ENCODE measurements at places on chromosomes 13 and 19. TPM values are rescaled to one million over a fixed set of nuclear protein-coding genes. Genes with fewer than 3 reads are reported as not detected.

Gene N4BP2L1
- total RNA-seq: 0.59 TPM

Gene NLRP13
- total RNA-seq: not detected

Gene SELENOV
- not detected for total RNA-seq

Gene KRTDAP
- total RNA-seq: not detected

Gene CELF5
- total RNA-seq: not detected

Gene MAST1
- 0.28 TPM for total RNA-seq

Gene ZNF99
- total RNA-seq: not detected

Gene KLF2
- total RNA-seq: 1.8 TPM

Gene ZNF486
- 5.3 TPM for total RNA-seq

Gene SSC5D
- 13.7 TPM for total RNA-seq

Gene LGALS14
- not detected for total RNA-seq

Gene TMEM238
- 0.32 TPM for total RNA-seq

Gene ZNF761
- total RNA-seq: 23.3 TPM

Gene CGB2
- total RNA-seq: not detected

Gene CACNG7
- 4.2 TPM for total RNA-seq

Gene TNNT1
- total RNA-seq: 3.0 TPM

Gene ATP1A3
- 0.14 TPM for total RNA-seq

Gene EFNA2
- not detected for total RNA-seq

Gene KLK14
- not detected for total RNA-seq

Gene CNOT3
- 25.5 TPM for total RNA-seq

Gene SH2D3A
- not detected for total RNA-seq

Gene NLRP4
- not detected for total RNA-seq

Gene EHD2
- 93.2 TPM for total RNA-seq

Gene FGF21
- not detected for total RNA-seq

Gene MAU2
- total RNA-seq: 38.9 TPM

Gene SAMD1
- 29.7 TPM for total RNA-seq

Gene GIPR
- total RNA-seq: not detected

Gene OR7A17
- total RNA-seq: not detected

Gene PRTN3
- not detected for total RNA-seq

Gene TMC4
- under 0.01 TPM for total RNA-seq

Gene MCEMP1
- not detected for total RNA-seq

Gene PTH2
- total RNA-seq: not detected

Gene COL4A2
- total RNA-seq: 2,384 TPM

Gene TMEM38A
- 2.1 TPM for total RNA-seq

Gene ANKLE1
- total RNA-seq: 0.59 TPM

Gene ZNF439
- 8.9 TPM for total RNA-seq

Gene HCN2
- total RNA-seq: 1.2 TPM

Gene UBAC2
- 35.1 TPM for total RNA-seq

All from smooth muscle cell of the umbilical artery (primary cell).